ENCODE measurements at places on chromosomes 2 and 18.

- DNase-seq = no peak
These were observed 141.6 kb downstream of the RTP5 start for GRCh38 chr2:242011167-242011513.

DNA sequence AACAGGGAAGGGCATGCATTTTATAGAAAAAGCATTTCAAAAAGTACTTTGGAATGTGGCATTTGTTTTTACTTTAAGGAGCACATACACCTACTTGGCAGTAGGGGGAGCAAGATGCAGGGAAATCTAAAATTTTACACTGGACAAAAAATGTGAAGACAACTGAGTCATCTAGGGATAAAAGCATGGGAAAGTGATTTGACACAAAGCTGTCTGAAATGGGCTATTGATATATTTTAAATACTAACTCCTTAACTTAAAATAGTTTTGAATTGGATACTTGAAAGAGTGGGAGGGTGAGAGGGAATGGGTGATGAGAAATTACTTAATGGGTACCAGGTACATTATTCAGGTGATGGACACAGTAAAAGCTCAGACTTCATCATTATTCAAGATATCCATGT is 15.8 kb downstream of the TMEM200C start:
- DNase-seq = peak; percentile 43

GRCh38 chr2:152565884-152566727 is 151.2 kb downstream of the PRPF40A start:
- no peak for DNase-seq

DNA sequence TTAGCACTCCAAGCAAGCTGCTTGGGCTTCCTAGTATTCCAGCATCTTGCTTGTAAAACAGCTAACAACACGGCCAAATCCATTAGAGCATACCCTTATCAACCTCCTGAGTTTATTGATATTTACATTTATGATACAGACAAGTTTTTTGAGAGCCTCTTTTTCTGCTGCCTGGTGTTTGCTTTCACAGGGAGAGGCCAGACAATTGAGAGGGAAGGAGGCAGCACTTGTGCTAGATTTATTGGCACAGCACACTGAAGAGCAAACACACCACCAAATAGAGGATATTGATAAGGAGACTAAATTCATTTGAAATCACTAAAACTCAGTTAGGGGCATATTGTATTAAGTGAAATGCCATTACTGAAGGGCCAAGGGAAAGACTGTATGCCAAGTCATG is 1142.3 kb upstream of the FANCL start:
- DNase-seq = no peak

DNA sequence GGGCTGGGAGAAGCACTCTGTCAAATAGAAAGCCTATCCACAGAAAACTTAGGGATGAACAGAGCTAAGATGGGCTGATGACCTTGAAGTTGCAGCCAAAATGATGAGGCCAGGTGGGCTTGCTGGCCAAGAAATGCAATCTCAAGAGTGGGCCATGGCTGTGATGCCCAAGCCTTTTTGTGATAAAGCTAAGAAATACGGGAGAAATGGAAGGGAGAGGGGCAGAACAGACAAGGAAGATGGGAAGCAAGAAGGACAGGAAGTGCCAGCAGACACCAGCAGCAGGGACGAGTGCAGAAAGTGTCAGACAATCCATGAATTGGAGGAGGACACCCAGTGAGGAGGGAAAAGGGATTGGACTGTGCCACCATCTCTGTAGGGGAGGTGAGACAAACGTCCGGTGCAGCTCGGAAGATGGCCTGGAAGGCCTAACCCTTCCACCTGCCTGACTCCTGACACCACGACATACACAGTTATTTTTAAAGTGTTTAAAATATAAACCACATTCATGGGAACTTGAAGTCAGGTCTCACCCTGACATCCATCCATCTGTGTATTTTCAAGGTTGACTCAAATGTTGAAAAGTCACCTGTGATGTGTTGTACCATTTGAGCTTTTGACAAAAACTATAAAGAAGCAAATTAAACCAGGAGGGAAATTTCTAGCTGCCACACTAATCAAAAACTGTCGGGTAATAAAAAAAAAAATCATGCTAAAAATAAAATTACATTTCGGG is 105.5 kb downstream of the BCL2 start:
- DNase-seq = no peak

DNA sequence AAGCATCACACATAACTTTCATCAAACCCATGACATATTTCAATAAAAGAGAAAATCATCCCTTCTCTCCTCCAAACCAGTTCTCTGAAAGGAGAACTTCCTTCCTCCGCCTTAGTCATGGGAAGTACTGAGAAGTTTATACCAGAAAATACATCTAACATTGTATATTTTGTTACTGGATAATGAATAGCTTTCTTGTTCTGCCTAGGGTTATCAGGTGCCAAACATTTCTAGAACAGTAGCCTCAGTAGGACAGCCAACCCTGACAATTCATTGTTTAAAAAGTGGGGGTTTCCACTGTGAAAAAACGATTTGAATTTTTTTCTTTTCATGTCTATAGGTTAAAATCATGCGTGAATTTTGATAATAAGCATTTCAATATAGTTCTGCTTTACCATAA is 16.0 kb upstream of the DAW1 start:
- peak; percentile 1 for DNase-seq

- no peak for DNase-seq
These were observed 18.6 kb downstream of the THNSL2 start for GRCh38 chr2:88188748-88189147.

GRCh38 chr18:52394602-52395001 is 54.6 kb downstream of the DCC start:
- no peak for DNase-seq

DNA sequence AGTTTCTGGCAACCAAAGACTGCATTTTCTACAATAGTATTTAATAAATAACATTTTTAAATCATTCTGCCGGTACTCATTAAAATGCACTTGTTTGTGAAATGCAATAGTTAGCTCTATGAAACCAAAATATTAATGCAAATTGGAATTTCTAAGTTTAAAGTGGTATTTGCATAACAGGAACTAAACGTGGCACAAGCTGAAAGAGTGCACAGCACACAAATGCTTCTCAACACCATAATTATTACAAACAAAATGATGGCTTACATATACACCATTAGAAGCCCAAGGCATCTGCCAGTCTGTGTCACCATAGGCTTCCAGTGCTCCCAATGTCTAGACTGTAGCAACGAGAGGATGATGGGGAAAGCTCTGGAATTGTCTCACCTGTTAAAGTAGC is 280.5 kb downstream of the TCF4 start:
- DNase-seq = no peak

DNA sequence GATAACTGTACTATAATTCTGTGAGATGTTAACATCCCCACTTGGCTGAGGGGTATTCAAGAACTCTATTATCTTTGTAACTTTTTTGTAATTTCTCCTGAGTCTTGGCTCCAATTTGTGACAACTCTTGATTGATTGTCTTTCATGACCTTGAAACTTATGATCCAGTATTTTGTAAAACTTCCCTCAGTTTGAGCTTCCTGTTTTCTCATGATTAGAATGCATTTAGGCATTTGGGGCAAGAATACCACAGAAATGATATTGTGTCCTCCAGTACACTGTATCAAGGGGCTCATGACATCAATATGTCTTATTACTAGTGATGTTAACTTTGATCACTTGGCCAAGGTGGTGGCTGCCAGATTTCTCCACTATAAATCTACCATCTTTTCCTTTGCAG is 37.4 kb downstream of the PNO1 start:
- no peak for DNase-seq

DNA sequence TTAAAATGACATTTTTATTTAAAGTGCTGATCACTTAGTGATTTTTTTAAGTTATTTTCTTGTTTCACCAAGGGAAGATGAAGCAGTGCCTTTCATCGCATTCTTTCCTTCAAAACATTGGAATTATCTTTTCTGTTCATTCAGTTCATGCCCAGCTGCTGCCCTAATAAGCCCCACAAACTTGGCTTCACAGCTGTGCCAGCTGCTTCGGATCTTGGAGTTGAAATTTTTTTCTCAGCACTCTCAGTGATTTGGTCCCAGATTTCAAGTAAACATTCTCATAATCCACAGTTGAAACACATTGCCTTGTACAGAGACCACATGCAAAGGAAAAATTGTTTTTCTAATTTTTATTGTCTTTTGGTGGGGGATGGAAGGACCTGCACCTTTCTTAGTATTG is 353.3 kb upstream of the LRP1B start:
- no peak for DNase-seq

- DNase-seq = peak; percentile 72
These were observed 39.3 kb downstream of the AP1S3 start for GRCh38 chr2:223797811-223798721.

GRCh38 chr2:236823041-236823629 is 253.5 kb downstream of the ACKR3 start:
- no peak for DNase-seq

DNA sequence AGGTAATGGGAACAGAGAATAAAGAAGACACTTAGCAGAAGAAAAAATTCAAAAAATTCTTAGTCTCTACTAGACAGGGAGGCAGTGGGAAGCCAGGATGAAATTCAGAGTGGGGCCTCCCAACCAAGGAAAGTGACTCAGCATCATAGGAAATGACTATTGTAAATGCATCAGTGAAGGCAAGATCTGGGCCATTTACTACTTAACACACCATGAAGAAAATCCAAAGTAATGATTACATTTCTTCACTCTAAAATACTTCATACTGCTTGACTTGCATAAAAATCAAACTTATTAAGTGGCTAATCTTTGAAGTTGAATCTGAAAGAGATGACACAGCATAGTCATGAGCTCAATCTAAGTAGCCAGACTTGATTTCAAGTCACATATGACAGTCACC is 405.8 kb upstream of the SLC39A10 start:
- no peak for DNase-seq

- no peak for DNase-seq
These were observed 71.3 kb upstream of the ZNF532 start for GRCh38 chr18:58793361-58793760.

- no peak for DNase-seq
These were observed 318.0 kb upstream of the NRP2 start for GRCh38 chr2:205364261-205364660.

- peak; percentile 96 for DNase-seq
These were observed at the start of gene TMEFF2 for GRCh38 chr2:192194866-192195547. Gene TMEFF2, minus strand, starts transcription at chr2:192194933. Its CDS starts 409 bp downstream, at chr2:192194524.

DNA sequence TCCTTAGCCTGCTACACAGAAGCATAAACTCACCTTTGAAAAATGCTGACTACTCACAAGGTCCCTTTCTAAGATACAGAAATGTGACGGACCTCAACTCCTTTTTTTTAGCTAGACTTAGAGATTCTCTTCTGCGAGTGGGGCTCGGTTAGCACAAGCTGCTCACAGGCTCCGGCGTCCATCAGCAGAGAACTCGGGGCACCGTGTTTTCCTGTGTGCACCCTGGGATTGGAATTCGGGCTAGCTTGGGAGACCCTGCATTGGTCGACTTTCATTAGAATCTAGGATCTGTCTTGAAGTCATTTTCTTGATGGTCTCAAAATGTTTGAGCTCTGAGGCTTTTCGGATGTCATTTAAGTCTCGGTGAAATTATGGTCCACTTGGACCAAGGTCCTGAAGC is 191.2 kb downstream of the GBX2 start:
- no peak for DNase-seq

GRCh38 chr2:15735484-15736326 is 144.0 kb downstream of the DDX1 start:
- no peak for DNase-seq

GRCh38 chr2:113760400-113760799 is 4.0 kb upstream of the SLC35F5 start:
- DNase-seq = no peak

- no peak for DNase-seq
These were observed 133.2 kb downstream of the ACKR3 start for GRCh38 chr2:236702657-236703372.
